ENCODE measurements at places on chromosomes 2 and 18.

GRCh38 chr2:172704072-172704936 lies 31.3 kb upstream of the RAPGEF4 start:
- DNase-seq, result peak; percentile 64

GRCh38 chr2:203623096-203623495 lies 83.3 kb upstream of the CD28 start:
- DNase-seq, result peak; percentile 95

- DNase-seq, result no peak
Observed at GRCh38 chr2:47844162-47844561, 61.2 kb downstream of the MSH6 start.

DNA sequence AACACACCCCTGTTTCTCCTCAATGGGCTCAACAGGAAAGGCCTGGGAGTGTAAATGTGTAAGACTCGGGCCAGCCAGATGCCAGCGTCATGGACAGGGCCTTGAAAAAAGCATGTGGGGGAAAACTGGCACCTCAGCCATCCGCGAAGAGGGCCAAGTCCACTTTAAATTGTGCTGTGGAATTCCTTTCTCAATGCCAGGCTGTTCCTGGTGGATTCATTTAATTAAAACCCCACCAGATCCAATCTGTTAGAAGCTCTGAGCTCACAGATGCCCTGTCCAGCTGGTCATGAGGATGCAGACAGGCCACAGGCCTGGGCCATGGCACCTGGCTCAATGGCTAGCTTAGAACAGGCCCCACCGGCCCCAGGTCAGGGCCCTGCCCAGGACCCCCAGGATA lies 24.8 kb downstream of the KCNK3 start:
- DNase-seq, result no peak

All from choroid plexus epithelial cell (primary cell).